ENCODE measurements at places on chromosomes 16 and 17. TPM values are rescaled to one million over a fixed set of nuclear protein-coding genes. Genes with fewer than 3 reads are reported as not detected.

- peaks cover 2% of the 10 kb centered on the region for H3K4me1 ChIP-seq
- no peaks in the 10 kb centered on the region for H3K27me3 ChIP-seq
- DNase-seq, result peak; percentile 16
- no peak overlapping the region for H3K4me3 ChIP-seq
- no peaks in the 10 kb centered on the region for H3K36me3 ChIP-seq
- no peak overlapping the region for H3K27ac ChIP-seq
Measured at GRCh38 chr17:147796-148740, 10.7 kb downstream of the SCGB1C2 start.

- peak overlapping the region; percentile 34 for H3K4me3 ChIP-seq
- DNase-seq, result peak; percentile 37
- peak overlapping the region; percentile 39 for H3K27ac ChIP-seq
- H3K27me3 ChIP-seq, result no peaks in the 10 kb centered on the region
- peaks cover 27% of the 10 kb centered on the region for H3K4me1 ChIP-seq
Measured at GRCh38 chr17:82334622-82335394, 1.2 kb upstream of the SECTM1 start.

- H3K27me3 ChIP-seq, result no peaks in the 10 kb centered on the region
- no peaks in the 10 kb centered on the region for H3K36me3 ChIP-seq
- H3K27ac ChIP-seq, result no peak overlapping the region
- no peak for DNase-seq
- no peak overlapping the region for H3K4me3 ChIP-seq
Measured at GRCh38 chr16:53829186-53829747, 125.3 kb downstream of the FTO start.

DNA sequence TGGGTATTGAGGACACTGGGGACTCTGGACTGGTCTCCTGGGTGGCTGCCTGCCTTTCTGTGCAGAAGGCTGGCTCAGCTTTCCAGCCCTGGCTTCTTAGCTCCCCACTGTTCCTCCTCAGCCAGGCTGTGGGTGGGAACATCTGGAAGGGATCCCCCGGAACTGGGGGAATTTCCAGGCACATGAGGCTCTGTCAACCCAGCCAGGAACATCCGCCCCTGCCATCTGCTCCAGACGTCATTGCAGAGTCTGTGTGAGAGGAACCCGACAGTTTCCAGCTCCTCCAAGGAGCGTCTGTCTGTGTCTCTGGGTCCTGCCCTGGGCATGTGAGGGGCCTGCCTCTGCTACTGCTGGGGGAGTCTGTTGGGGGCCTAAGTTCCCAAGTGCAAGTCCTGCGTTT lies 36.2 kb upstream of the CRHR1 start:
- no peak overlapping the region for H3K27ac ChIP-seq
- no peak for DNase-seq
- H3K4me1 ChIP-seq, result no peaks in the 10 kb centered on the region
- H3K4me3 ChIP-seq, result no peak overlapping the region
- no peaks in the 10 kb centered on the region for H3K36me3 ChIP-seq

GRCh38 chr17:14755002-14755401 lies 454.1 kb downstream of the HS3ST3B1 start:
- H3K4me1 ChIP-seq, result no peaks in the 10 kb centered on the region
- H3K27me3 ChIP-seq, result no peaks in the 10 kb centered on the region
- DNase-seq, result no peak

C16orf96 gene
- polyA plus RNA-seq, result 0.08 TPM

OTOP2 gene
- polyA plus RNA-seq, result not detected

COPZ2 gene
- 58.1 TPM for polyA plus RNA-seq

OR3A2 gene
- not detected for polyA plus RNA-seq

TMEM204 gene
- polyA plus RNA-seq, result 35.5 TPM

All from ovary (tissue), 10 donors.